Stimulated activated CD4-positive, alpha-beta T cell treated with anti-CD3 and anti-CD28 coated beads, Interleukin-15, amount 100 ng/mL, for 48 hours (primary cell): ENCODE measurements at places on chromosomes 7 and 10.

- no peak for DNase-seq
These were observed 71.8 kb upstream of the RPA3 start for GRCh38 chr7:7790041-7790741.

GRCh38 chr7:45469103-45469502 lies 105.1 kb upstream of the ADCY1 start:
- no peak for DNase-seq

GRCh38 chr7:37394158-37394557 lies 54.5 kb downstream of the ELMO1 start:
- no peak for DNase-seq

DNA sequence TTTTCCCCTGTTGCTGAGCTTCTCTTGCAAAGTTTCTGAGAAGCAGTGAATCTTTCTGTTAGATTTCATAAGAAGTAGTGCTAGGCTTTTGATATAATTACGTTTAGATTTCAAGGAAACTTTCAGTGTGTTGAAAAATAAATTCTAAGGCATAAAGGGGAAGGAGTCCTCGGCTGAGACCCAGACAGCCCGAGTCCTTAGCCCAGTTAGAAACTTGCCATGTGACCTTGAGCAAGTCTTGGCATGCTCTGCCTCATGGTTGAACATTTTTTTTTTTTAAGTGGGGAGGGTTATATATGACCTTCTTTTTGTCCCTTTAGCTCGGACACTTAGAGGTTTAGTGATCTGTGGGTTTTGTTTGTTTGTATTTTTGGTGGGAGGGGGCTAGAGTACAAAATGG lies 117.5 kb downstream of the TCF7L2 start:
- no peak for DNase-seq

DNA sequence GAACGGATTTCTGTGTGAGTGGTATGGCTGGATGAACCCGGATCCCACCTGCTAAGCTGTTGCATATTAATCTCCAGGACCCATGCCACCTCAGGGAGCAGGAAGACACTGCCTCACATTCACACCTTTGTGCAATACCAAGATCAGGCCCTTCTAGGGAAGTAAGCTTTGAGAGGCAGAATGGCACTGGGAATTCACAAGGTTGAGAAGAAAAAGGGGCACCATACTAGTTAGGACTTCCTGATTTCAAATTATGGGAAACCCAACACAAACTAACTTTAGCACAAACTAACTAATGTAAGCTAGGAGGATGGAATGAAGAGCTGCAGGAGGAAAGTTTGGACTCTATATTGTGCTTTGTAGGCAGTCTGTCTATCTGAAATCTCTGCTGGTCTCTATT lies 71.3 kb downstream of the TBXAS1 start:
- no peak for DNase-seq

GRCh38 chr10:100043796-100044195 lies 34.0 kb upstream of the DNMBP start:
- no peak for DNase-seq

DNA sequence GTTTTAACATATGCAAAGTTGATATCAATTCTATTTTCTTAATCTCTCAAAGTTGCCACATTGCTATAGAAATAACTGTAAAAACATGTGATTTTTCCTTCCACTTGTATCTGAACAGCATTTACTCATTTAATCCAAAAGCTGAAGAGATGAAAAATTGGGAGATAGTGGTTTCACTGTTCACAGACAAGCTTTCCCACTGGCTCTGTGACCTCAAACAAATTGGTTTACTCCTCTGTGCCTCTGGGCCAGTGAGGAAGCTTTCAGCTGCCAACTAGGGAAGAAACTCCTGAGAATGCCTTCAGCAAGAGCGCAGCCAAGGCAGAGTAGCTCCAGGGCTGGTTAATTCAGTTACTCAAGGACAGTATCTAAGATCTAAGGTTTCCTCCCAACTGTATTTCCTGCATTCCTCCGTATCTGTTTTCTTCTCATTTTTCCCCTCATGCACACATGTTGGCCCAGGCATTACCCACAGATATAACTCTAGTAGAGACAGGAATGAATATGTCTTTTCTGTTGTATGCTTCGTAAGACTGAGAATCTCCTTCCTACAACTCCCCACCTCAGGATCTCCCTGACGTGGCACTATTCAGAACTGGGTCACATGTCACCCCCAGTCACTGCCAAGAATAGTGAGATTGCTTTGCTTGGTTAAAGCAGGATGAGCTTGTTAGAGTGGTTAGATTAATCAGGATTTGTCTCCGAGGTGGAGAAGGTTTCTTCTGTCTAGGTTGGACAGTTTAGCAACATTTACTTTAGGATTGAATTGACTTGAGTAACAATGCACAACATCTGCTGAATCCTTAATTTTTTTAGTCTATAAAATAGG lies 315.7 kb downstream of the NRG3 start:
- DNase-seq = no peak
